ENCODE measurements at places on chromosomes 4 and X. TPM values are rescaled to one million over a fixed set of nuclear protein-coding genes. Genes with fewer than 3 reads are reported as not detected.

SORBS2 gene
- total RNA-seq = not detected

GRIA2 gene
- not detected for total RNA-seq

RAB40AL gene
- not detected for total RNA-seq

DNA sequence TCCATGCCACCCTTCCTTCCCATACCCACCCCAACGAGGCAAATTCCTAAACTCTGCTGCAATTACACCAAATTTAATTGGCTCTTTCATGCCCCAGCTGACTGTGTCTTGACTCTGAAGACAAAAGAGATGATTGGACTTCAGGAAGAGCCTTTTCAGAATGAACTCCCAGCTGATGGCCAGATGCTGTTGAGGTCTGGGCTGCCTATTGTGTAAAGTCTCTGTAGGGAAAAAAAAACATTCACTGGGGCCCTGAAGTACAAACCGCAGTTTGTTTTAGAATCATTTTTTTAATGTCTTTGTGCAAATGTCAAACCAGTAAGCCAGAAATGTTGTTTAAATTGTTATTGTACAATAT lies 174.8 kb downstream of the HHIP start:
- H3K27me3 ChIP-seq = no peaks in the 10 kb centered on the region
- H3K4me3 ChIP-seq = no peak overlapping the region

GRCh38 chr4:152462047-152462446 lies 73.8 kb downstream of the FBXW7 start:
- DNase-seq = no peak
- peaks cover 6% of the 10 kb centered on the region for H3K36me3 ChIP-seq
- no peak overlapping the region for H3K4me3 ChIP-seq
- no peaks in the 10 kb centered on the region for H3K27me3 ChIP-seq
- H3K4me1 ChIP-seq = peaks cover 59% of the 10 kb centered on the region

DNA sequence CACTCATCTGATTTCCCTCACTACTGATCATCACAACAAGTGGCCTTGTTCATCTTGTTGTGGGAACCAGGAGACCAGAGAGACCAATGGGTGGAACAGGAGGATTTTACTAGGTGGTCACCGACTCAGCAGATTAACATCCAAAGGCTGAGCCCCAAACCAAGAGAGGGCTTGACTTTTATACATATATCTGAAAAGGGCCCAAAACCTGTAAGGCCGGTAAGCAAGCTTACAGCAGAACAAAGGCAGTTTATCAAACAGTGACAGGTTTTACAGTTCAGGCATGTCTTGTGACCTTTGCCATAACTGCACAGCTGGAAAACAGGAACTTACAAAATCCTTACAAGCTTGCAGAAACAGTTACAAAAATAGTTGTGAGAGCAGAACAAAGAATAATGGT lies 195.9 kb downstream of the OR13H1 start:
- no peaks in the 10 kb centered on the region for H3K4me1 ChIP-seq
- peaks cover 45% of the 10 kb centered on the region for H3K36me3 ChIP-seq
- no peak overlapping the region for H3K4me3 ChIP-seq
- DNase-seq = no peak
- H3K27ac ChIP-seq = no peak overlapping the region
